NCI-H187 treated with DMSO at 0.1 percent for 48 hours (cell line): ENCODE measurements at places on chromosomes 2 and 18.

DNA sequence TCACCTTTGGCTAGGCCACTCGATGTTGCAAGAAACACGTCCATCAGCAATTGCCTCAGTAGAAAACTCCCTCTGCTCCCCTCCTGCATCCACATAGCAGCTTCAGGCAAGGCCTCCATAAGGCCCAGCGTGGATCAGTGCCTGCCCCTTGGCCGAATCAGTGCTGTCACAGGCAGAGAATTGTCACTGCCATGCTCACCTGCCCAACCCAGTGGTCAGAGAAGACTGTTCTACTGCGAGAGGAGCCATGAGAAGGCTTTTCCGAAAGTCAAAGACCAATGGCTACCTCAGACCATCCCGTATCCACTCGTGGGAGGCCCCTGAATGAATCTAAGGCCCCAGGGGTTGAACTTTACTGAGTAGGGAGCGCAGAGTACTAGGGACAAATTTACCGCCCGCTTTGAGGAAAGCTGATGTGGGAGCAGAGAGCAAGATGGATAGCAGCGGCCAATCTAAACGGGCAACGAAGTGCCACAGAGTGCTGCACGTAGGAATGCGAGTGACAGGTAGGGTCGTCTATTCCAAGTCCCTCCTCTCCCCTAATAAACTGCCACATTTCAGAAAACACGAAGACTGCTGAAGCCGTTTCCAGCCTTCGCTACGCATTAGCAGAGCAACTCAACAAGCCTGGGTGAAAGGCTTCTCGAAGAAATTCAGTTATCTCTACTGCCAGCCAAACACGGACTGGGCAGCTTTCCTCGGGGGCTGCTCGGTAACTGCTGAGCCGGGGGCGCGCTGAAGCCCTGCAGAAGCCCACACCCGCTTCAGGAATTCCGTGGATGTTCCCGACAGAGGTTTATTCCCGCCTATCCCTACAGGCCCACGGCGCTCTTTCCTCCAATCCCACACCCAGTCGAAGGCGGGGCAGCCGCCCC lies 968 bp upstream of the RALBP1 start:
- DNase-seq: no peak

DNA sequence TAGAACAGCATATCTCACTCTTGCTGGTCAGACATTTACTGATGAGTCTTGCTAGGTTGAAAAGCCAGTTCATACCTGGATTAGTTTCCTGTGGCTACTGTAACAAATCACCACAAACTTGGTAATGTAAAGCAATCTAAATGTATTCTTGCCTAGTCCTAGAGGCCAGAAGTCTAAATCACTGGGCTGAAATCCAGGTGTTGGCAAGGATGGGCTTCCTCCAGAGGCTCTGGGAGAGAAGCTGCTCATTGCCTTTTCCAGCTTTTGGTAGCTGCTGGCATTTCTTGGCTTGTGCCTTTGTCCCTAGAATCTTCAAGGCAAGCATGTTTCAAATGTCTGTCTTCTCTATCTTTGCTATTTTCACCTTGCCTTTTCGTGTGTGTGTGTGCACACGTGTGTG lies 62.3 kb upstream of the MAP4K3 start:
- no peak for DNase-seq

DNA sequence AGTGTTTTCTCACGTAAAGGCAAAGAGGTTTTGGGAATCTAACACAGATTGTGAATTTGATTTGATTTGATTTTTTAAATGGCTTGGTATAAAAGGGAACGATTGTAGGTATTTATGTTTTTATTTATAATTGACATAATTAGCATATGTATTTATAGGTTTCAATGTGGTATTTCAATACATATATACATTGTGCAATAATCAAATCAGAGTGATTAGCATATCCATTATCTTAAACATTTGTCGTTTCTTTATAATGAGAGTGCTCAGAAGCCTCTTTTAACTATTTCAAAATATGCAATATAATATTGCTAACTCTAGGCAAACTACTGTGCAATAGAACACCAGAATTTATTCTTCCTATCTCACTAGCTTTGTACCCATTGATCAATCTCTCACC lies 35.1 kb upstream of the CDH2 start:
- DNase-seq: no peak

- DNase-seq: no peak
These were observed 98.9 kb upstream of the EPC2 start for GRCh38 chr2:148545390-148546256.

- DNase-seq: no peak
These were observed 22.3 kb downstream of the LRATD1 start for GRCh38 chr2:14654835-14655282.

- no peak for DNase-seq
These were observed 98.1 kb upstream of the YPEL5 start for GRCh38 chr2:30048636-30049175.

- DNase-seq: no peak
These were observed at the start of gene B3GNT7 for GRCh38 chr2:231395188-231396057. B3GNT7 (plus strand) TSS chr2:231395710; CDS start chr2:231395804, 94 bp downstream.
